ENCODE measurements at places on chromosomes 5 and 9.
A peak's percentile ranks its signal among the peaks of the same experiment; 100 is the strongest.

GRCh38 chr5:110356677-110357076 is 369.8 kb downstream of the TMEM232 start:
- no peak for DNase-seq

GRCh38 chr5:66247176-66247960 is 103.3 kb downstream of the SREK1 start:
- no peak for DNase-seq

- no peak for DNase-seq
Measured at GRCh38 chr5:172832383-172833315, 1.4 kb upstream of the ERGIC1 start.

DNA sequence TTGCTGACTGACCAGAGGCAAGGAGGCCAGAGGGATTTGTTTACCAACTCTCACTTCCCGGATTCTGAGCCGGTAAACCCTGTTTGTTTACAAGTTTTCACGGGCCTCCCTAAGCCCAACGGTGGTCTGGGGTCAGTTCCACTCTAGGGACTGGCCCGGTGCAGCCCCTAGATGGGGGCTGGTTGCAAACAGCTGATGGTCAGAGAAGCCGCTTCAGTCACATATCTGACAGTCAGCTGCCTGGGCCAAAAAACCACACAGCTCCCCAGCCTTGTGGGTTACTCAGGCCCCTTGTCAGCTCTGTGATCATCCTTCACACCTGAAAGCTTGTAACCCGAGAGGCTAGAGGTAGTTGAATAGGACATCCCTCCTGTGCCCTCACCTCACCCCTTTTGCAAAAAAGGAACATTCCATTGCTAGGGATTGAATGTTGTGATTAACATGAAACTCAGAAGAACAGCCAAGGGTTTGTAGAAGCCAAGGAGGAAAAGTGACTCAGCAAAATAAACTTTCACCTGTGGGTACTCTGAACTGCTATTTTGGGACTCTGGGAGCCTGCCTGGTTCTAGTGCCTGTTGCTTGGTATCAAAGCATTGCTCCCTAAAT is 40.4 kb downstream of the SAR1B start:
- no peak for DNase-seq

DNA sequence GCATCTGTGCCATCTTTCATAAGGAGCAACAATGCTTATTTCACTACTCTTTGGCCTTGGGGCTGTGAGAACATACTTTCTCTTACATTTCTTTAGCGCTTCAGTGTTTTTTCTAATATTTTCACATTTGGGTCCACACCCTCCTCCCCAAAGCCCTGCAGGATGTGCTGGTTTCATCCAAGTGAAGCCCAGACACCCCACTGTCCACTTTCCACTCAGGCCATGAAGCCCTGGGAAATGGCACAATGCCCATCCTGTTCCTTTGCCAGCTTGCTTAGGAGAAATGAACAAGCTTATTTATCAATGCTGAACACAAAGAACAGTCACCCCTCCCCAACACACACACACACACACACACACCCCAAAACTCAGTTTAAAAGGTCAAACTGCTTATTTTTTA is 17.3 kb upstream of the TMOD1 start:
- no peak for DNase-seq

- no peak for DNase-seq
Measured at GRCh38 chr9:109205526-109205925, 38.5 kb upstream of the FRRS1L start.

DNA sequence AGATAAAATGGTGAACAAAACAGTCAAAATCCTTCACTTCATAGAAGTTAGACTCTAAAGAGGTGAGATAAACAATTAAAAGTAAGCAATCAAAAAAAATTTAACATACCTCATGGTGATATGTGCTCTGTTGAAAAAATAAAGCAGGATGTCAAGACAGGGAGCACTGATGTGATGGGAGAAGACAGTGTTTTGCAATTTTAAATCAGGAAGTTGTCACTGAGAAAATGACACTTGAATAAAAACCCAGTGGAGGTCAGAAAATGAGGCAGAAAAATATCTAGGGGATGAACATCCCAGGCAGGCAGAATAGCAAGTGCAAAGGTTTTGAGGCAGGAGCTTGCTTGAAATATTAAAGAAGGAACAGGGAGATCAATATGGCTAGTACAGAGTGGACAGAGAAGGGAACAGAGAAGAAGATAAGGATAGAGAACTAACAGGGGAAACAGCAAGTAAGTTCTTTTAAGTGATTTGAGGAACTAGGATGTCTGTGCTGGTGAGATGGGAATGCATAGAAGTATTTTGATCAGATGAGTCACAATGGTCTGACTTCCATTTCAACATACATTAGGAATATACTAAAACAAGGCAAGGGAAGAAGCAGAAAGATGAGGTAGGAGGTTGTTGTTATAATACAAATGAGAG is 130.4 kb downstream of the CHSY3 start:
- DNase-seq, result no peak

DNA sequence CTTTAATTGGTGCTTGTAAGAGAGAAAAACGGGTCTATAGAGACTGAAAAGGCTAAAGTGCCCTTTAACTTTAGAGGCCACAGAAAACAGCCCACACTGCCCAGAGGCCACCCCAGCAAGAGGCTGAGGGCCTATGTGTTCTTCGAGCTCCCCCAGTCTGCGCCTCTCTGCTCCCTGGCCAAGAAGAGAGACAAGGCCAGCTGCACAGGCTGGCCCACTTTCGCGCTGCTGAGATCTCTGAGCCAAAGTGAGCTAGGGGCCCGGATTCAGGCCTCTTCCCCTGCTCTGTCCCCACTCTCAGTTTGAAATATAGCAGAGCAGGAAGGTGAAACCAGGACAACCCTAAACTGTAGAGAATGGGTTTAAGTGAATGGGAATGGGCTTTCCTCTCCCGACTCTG is 132.0 kb upstream of the TRIM32 start:
- DNase-seq, result no peak

GRCh38 chr5:57232293-57233033 is 58.6 kb downstream of the GPBP1 start:
- no peak for DNase-seq

DNA sequence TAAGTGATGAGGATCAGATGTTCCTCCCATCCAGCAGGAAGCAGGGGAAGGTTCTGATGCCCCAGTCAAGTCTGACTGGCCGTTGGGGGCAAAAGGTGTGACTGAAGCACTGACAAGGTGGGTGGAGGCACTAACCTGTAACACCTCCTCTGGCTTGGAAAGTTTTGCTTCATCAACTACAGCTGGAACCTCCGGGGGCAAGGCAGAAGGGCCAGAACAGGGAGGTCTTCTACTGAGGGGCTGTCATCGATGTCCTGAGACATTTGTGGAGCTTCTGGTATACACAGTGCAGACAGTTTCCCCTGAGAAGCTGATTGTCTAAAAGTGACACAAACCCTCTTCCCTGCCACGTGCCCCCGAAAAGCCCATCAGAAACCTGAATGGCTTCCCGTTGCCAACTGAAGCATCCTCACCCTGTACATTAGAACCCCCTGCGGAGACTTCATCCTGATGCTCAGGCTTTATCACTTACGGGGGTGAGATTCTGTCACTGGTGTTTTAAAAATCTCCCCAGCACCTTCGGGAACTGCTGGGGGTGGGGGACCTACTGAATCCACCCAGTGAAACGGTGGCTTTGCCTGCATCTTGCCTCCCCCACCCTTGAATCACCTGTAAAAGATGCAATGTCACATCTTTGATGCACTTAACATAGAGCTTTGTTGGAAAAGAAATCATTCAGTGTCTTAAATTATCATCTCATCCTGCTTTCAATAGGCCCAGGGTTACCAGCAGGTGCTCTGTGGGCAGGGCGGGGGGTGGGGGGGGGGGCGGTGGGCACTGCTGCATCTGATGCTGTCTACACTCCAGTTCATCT is 24.6 kb downstream of the TRAF1 start:
- DNase-seq, result no peak

DNA sequence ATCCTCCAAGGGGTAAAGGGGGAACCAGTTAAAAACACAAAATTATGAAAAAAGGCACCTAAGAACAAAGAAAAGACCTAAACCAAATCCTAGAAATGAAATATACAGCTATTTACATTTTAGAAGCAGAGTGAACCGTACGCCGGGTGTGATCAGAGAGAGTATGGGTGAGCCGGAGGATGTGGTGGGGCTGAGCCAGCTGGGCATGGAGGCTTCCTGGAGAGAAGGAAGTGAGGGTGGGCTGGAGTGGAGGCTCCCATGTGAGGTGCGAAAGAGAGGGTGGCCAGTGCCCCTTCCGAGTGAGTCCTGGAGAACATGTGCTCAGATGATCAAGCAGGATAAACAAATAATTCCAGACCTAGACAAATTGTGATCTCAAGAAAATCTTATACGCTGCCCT is 111.6 kb downstream of the CACNA1B start:
- no peak for DNase-seq

GRCh38 chr5:73743161-73743560 is 117.2 kb downstream of the ARHGEF28 start:
- DNase-seq, result no peak

DNA sequence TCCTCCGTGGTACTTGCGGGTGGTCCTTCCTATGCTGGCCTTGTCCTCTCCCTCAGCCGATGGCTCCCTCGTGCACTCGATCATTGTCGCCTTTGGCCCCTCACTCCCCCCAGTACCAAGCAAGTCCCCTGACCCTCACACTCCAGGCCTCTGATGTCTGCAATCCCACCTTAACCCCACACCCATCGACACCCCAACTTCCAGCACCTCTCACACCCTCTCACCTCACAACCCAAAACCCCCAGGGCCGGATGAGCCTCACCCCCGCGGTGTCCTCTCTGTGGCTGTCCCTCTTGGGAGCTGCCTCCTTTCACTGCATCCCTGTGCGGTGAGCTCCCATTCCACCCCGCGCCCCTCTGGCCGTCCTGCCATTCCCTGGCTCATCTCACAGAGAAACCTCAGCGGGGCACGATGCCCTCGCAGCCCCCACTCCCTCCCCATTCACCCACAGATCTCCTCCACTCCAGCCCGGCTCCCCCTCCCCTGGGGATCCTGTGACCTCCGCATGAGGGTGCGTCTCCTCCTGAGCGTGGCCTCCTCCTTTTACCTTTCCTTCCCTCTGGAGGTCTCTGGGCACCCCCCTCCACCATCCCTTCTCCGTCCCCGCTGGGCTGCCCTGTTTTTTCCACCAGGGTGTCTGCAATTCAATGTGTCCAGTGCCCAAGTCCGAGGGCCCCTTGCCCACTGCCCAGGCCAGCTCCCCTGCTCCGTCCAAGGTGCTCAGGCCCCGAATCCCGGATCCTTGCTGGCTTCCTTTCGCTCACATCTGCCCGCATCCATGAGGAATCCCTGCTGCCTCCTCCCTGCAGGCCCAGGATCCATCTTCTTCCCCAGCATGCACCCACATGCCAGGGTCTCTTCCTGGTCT is 15.8 kb upstream of the RNU6ATAC start:
- no peak for DNase-seq

DNA sequence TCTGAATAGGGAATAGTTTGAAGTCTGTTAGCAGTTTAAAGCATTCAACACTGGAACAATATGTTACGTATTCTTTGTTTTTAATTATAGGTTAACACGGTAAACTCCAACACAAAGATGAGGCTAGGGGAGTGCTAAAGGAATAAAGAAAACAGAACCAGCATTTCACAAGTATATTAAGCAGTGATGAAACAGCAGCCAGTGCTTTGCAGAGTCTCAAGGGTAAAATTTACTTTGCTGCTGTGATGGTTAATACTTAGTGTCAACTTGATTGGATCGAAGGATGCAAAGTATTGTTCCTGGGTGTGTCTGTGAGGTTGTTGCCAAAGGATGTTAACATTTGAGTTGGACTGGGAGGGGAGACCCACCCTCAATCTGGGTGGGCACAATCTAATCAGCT is 30.0 kb upstream of the GSN start:
- peak; percentile 51 for DNase-seq

GRCh38 chr5:127029581-127030258 is 638 bp downstream of the MARCHF3 start:
- peak; percentile 31 for DNase-seq

- no peak for DNase-seq
Measured at GRCh38 chr9:125861405-125862058, 114.4 kb downstream of the PBX3 start.

- no peak for DNase-seq
Measured at GRCh38 chr5:61801174-61801573, 469.1 kb downstream of the ZSWIM6 start.

DNA sequence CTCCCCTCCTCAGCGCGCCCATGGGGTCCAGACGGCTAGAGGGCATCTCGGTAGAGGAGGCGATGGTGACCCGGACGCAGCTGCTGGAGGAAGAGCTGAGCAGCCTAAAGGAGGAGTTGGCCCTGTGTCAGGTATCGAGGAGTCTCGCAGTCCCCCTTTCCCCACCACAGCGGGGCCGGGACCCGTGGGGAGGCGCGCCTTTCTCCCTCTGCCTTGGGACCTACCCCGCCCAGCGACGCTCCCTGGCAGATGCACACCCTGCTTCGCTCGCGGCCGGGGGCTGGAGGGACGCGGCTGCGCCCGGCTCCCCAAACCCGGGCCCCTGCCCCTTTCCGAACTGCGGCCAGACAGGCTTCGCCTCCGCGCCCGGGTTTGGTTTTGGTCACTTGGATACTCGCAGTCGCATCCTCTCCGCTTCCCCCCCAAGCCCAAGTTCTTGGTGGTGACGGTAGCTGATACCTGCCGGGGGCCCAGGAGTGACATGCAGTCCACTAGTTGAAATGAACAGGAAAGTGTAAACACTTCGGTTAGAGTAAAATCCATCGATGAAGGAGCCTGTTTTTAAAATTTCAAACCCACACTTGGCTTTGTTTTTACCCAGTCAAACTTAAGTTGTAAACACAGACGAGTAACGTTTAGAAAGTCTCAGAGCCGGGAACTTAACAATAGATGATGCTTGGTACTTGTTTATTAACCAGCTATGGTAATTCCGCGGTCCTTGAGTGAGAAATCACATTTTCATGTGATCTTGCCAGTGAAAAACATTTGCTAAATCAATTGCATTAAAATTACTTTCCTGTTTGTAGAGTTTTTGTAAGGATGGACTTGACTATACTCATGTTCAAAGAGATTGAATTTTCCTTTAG is 688 bp downstream of the CNTLN start:
- peak; percentile 38 for DNase-seq

DNA sequence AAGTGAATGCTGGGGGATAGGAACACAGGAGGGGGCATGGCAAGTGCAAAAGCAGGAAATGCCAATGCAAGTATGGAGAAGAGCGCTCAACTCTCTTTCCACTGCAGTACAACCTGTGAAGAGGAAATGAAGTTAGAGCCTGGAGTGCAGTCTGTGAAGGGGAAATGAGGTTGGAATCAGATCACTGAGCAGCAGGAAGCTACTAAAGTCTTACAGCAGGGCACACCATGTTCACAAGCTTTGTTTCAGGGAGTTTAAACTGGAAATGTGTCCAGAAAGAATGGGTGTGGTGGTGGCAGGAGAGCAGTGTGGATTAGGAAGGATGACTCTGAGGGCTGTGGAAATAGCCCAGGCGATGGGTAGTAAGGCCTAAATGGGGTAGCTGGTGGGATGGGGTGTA is 15.4 kb downstream of the ARHGEF37 start:
- no peak for DNase-seq

Data from NCI-H2081 (cell line).